GM03348 (cell line): ENCODE measurements at places on chromosomes 6 and 20.

- DNase-seq: no peak
These were observed 78.0 kb upstream of the MPC1 start for GRCh38 chr6:166460473-166461437.

DNA sequence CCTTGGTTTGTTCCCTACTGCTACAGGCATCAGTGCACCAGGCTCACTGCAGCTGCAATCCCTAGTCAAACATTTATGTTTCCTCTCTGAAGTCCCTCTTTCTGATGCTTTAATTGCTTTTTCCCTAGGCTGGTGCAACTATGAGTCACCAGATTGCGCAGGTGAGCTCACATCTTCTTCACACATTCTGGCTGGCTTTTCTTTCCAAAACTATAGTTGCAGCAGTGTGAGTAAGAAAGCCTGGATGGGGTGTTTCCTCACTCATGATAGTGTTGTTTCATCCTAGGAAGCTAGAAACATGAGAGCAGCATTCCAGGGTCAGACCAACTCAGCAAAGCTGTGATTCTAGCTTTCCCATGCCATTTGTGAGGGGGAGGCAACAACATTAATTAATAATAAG is 296.4 kb downstream of the PAX1 start:
- peak; percentile 33 for DNase-seq

DNA sequence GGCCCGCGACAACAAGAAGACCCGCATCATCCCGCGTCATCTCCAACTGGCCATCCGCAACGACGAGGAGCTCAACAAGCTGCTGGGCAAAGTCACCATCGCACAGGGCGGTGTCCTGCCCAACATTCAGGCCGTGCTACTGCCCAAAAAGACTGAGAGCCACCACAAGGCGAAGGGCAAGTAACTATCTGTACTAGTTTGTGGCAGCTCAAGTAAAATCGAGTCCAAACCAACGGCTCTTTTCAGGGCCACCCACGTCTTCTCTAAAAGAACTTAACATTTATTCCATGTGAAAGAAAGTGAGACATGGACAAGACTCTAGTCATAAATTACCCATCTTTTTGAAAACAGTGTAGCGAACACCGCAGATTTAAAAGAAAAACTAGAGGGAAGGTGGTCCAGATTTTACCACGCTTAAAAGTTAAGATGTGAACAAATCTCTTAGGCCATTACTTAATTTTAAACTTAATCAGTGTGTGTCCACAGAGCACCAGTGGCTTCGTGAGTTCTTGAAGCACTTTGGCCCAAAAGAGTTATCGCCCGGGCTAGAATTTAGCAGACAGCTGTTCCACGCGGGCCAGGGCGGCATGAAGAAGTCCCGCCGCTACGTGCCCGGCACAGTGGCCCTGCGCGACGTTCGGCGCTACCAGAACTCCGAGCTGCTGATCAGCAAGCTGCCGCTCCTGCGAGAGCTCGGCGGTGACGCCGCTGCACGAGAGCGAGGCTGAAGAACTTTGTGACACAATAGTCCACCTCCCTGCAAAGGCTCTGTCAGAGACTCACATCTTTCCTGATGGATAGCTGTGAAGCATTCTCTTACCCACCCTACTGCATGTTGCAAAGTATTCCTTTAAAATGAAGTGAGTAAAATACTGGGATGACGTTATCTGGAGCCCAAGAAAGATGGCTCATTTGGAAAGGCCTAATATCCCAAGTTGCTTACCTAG is 113.9 kb upstream of the PRSS16 start:
- DNase-seq: peak; percentile 51

DNA sequence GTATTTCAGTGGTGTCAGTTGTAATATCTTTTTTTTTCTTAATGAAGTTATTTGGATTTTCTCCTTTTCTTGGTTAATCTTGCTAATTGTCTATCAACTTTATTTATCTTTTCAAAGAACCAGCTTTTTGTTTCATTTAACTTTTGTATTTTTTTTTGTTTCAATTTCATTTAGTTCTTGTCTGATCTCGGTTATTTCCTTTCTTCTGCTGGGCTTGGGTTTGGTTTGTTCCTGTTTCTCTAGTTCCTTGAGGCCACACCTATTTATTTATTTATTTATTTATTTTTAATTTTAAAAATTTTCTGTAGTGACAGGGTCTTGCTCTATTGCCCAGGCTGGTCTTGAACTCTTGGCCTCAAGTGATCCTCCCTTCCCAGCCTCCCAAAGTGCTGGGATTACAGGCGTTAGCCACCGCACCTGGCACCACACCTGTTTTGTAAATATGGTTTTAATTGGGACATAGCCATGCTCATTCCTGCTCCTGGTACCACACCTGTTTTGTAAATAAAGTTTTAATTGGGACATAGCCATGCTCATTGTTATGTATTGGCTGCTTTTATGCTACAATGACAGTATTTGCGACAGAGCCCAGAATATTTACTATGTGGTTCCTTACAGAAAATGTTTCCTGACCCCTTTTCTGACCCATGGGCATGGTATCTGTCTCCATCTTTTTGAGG is 22.2 kb downstream of the KDM1B start:
- DNase-seq: no peak

DNA sequence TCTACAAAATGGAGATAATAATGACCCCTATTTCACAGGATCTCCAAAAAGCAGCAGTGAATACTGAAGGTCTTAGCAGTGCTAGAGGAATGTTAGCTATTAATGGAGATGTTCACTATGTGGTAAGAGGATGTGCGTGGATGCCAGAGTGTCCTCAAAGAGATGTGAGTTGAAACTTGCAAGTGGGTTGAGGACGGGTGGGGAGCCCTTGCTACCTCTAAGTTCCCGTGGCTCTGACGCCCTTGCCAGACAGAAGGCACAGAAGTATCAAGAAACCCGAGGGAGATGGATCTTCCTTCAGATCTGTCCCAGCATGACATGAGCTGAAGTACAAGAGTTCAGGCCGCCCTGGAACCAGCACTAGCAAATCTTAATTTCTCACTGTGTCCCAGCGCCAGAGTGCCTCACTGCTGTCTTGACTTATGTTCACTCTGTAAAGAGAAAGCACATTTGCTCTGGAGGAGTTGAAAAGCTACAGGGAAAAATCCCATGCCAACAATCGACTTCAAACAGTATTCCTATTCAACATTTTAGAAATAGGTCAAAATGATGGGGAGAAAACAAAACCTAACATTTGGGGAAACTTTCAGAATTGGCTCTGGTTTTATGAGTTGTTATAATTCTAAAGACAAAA is 59.5 kb downstream of the FYN start:
- peak; percentile 51 for DNase-seq

DNA sequence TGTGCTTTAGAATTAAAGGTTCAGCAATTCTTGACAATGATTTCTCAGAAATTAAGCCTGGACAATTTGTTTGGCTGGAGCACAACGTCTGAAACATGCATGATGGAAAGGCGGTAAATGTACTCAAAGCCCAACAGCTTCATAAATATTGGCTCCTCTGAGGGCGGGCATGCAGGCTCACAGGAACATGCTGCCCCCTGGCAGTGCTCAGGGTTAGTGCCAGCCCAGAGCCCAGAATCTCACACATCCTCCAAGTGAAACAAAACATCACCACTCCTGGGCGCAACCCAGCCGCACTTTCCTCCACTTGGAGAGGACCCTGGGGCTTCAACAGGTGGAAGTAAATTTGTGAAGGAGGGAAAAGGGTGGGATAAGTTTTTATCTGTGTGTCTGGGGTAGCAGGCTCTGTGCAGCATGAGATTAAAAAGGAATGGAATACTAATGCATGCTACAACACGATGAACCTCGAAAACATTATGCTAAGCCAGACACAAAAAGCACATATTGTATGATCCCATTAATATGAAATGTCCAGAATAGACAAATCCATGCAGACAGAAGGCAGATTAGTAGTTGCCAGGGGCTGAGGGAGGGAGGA is 54.1 kb upstream of the PTPRT start:
- DNase-seq: peak; percentile 24

- no peak for DNase-seq
These were observed 4.0 kb upstream of the WRNIP1 start for GRCh38 chr6:2760882-2761842.

DNA sequence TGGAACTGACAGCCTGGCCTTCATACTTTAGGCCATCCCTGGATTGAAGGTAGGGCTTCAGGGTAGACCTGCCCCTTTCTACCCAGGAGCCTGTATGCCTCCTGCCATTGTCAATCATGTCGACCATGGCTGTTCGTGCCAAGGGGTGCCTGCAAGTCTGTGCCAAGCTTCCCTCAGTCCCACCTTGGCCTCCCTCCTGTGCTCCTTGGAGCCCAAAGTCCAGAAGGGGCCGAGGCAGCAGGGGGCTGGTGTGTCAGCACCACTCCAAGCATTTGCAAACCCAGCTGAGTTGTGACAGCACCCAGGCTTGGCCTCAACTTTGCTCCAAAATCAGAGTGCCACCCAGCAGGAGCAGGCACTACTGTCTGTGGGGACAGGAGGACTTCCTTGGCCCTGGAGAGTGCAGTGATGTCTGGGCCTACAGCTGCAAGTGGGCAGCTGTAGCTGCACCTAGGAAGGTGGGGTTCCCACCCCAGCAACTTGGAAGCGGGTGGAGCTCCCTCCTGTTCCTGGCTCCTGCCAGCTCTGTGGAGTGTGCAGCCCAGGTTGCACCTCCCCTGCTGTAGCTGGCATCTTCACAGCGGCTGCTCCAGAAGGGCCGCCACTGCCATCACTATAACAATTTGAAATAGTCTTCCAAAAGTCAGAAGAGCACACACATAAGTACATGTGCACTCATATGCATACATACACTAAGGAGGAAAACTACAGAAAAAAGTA is 1719.3 kb downstream of the HACE1 start:
- no peak for DNase-seq

DNA sequence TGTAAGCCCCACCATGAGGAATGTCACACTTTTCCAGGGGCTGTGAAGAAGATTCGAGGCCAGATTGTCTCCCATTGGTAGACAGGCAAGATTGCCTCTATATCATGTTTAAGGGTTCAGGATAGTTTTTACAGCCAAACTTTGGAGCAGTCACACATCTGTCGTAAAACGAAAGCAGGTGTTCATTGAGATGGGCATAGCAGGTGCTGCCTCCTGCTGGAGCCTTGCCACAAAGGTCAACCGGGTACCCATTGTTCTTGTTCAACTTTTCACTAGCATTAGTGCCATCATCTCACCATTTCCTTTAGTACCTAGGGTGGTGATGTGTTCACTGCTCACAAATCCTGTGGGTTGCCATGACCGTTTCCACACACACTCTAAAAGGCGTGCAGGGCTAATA is 198.3 kb downstream of the HTR1B start:
- no peak for DNase-seq

GRCh38 chr20:58073945-58074856 is 154.3 kb downstream of the ANKRD60 start:
- DNase-seq: peak; percentile 80

DNA sequence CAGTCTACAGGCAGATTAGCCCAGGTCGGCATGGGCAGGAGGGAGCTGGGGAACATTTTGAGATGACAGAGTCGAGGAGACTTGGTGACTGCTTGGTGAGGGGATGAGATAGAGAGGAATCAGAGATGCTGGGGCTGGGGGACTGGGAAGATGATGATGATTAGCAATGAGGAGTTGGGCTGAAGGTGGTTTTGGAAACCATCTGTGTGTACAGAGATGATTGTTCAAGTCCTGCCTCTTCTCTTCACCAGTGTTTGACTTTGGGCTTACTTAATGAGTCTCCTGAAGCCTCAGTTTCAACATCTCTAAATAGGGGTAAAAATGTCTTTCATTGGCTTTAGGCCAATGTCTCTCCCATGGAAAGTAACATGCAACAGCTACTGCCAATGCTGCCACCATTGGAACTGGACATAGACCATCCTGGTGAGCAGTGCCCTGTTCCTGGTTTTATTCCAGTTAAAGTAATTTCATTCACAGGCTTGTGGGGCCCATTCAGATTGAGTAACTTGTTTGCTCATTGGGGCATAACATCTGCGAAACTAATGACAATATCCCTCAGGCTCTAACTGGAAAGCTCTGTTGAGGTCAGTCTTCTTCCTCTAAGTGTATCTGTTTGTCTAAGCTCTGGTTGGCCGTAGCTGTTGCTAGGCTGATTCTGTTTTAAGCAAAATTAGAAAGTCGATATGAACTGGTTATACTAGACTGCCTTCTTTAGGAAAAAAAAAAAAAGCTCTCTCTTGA is 99.1 kb downstream of the ARMC2 start:
- peak; percentile 74 for DNase-seq
